ENCODE measurements at places on chromosomes 4 and X. TPM values are rescaled to one million over a fixed set of nuclear protein-coding genes. Genes with fewer than 3 reads are reported as not detected.

Gene HPGD
- not detected for total RNA-seq

Gene MED28
- 21.4 TPM for total RNA-seq

Gene SMPX
- not detected for total RNA-seq

Gene FOXO4
- 5.3 TPM for total RNA-seq

Gene CNOT6L
- 42.1 TPM for total RNA-seq

Gene TEX13B
- total RNA-seq: not detected

Gene TMSB15C
- total RNA-seq: 2.5 TPM

Gene ZCCHC18
- total RNA-seq: 0.88 TPM

Data from pulmonary artery endothelial cell (primary cell).